ENCODE measurements at places on chromosomes 13 and 19. TPM values are rescaled to one million over a fixed set of nuclear protein-coding genes. Genes with fewer than 3 reads are reported as not detected.
A peak's percentile ranks its signal among the peaks of the same experiment; 100 is the strongest.

- no peak for DNase-seq
Observed at GRCh38 chr13:37665420-37665819, 66.9 kb upstream of the POSTN start.

- peak; percentile 95 for DNase-seq
Observed at GRCh38 chr19:11197291-11198174, at the start of gene KANK2. Gene KANK2, minus strand, starts transcription at chr19:11197545. Its CDS starts 3,034 bp downstream, at chr19:11194511.

GRCh38 chr13:64127856-64128255 lies 2712.2 kb upstream of the PCDH20 start:
- DNase-seq, result no peak

GRCh38 chr13:114111577-114111976 lies 20.8 kb downstream of the RASA3 start:
- no peak for DNase-seq

GRCh38 chr19:4444765-4445741 lies 12.5 kb downstream of the UBXN6 start:
- no peak for DNase-seq

- no peak for DNase-seq
Observed at GRCh38 chr13:79440958-79441528, 35.0 kb upstream of the RBM26 start.

DNA sequence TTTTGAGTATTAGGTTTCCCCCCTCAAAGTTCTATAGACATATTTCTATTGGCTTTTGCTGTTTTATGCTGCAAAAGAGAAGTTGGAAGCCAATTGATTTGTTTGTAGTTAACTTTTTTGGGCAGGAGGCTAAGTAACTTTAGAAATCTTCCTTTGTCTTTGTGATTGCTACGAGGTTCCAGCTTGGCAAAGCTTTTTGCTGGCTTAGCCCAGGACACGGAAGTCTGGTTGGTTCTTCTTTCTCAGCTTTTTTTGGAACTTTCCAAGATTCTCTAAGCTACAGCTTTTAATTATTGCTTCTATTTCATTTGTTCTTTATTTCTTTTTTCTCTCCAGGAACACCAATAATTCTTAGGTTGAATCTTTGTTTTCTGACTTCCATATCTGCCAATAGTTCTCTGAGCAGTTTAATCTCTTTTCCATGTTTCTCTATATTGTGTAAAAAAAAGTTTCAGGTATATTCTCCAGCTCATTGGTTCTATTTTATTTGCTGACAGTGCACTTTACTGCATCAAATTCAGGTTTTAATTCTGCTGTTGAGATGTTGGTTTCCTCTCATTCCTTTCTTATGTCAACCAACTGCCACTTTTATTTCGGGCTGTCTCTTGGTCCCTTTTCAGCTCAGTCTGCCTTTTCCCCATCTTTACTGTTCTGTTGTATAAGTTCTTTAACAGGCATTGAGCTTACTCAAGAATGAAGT lies 27.8 kb downstream of the MBNL2 start:
- no peak for DNase-seq

DNA sequence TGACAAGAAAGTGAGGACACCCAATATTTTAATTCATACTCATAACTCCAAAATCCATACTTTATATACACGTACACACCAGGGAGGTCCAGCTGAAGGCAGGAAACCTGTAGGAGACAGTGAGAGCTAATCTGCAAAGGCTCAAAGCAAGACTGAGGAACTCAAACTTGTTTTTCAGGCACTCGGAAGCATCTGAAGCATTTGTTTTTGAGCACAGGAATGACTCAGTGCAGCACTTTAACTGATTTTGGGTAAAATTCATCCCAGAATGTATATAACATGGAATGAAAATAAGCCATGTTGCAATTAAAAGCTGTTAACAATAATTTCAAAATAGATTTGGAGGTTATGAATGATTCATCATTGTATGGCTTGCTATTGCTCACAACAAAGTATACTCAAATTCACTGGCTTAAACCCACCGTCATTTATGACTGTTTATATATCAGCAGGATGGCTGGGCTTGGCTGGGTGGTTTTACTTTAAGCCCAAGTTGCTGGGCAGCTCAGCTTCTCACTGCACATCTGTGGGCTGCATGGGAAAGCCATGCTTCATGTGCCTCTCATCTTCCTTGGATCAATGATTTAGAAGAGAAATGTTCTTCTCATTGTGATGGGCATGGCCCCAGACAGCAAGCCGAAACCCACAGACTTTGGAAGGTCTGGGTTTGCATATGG lies 177.0 kb downstream of the RFC3 start:
- no peak for DNase-seq

GRCh38 chr13:111228262-111229144 lies 91.9 kb upstream of the TEX29 start:
- no peak for DNase-seq

GRCh38 chr19:1361601-1362386 lies 21.9 kb upstream of the NDUFS7 start:
- no peak for DNase-seq

GRCh38 chr13:106918557-106918860 lies 350.6 kb upstream of the ARGLU1 start:
- DNase-seq, result no peak

DNA sequence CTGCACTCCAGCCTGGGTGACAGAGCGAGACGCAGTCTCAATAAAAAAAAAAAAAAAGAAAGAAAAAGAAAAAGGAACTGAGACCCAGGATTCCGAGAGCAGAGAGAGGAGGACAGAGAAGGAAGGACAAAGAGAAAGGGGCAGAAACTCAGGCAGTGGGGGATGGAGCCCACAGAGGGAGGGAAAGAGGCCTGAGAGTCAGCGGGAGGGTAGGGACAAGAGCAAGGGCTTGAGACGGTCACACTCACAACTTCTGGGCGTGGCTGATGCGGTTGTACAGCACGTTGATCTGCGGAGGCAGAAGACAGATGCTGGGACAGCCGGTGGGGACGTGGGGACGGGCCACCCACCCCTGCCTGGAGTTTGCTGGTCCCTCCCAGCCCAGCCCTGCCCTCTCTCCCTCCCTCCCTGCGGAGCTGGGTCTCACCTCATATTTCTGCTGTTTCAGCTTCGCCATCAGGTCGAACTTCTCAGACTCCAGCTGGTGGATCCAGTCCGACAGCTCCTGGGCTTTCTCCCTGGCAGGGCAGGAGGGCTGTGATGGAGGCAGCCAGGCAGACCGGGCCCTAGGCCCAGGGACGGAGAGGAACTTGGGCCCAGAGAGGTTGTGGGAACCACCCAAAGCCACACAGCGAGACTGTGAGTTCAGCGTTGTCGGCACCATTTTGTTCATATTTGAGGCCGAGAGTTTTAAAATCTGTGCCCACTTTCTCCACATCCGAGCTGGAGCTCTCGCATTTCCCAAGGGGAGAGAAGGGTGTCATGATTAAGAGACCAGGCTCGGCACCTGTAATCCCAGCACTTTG lies 15.2 kb downstream of the TNNT1 start:
- no peak for DNase-seq

- no peak for DNase-seq
Observed at GRCh38 chr13:61162106-61162505, 253.5 kb downstream of the PCDH20 start.

GRCh38 chr19:58083021-58083420 lies 15.0 kb downstream of the ZSCAN18 start:
- DNase-seq, result no peak

- DNase-seq, result peak; percentile 94
Observed at GRCh38 chr19:38869836-38870607, 8.1 kb downstream of the RINL start.

DNA sequence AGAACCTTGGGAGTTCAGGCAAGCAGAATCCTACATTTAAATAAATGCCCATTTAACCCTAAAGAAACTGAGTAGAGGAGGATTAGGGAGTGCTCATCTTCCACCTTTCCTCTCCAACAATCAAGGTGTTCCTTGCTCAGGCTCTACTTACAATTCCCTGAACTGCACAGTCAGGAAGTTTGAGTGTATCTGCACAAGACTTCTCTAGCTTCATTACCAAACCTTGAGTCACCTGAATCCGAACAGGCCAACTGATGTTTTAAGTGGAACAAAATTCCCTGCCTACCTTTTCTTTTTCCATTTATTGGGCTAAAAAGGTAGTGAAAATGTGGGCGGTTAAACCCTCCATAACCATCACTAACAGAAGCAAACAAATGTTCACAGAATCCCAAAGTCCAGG lies 78.3 kb downstream of the FOXO1 start:
- DNase-seq, result no peak

DNA sequence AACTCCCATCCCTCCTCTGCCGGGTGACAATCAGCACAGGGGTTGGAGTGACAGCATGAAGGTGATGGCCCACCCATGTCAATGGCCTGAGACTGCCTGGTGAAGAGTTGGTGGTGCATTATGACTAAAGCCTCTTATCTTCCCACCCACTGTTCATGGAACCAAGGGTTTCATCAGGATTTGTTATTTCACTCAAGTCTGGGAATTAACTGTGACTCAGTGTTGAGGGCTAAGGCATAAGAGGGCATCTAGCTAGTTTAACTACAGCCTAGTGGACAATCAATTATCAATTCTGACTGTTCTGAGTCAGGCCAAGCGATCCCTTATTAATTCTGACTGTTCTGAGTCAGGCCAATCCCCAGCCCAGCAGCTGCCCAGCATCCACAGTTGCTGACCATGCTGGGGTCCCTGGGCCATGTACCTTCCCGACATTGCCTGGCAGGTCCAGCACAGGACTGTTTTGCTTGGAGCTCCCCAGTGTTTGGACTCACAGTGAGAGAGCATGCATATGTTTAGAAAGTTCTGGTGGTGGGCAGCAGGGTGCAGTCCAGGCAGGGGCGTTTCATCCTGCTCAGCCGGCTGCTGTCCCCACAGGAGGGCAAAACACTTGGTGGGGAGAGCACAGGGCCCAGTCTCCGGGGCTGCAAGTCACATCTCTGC lies 65.5 kb downstream of the RASL11A start:
- DNase-seq, result no peak

- no peak for DNase-seq
Observed at GRCh38 chr13:94607939-94608338, 6.3 kb downstream of the GPR180 start.

DNA sequence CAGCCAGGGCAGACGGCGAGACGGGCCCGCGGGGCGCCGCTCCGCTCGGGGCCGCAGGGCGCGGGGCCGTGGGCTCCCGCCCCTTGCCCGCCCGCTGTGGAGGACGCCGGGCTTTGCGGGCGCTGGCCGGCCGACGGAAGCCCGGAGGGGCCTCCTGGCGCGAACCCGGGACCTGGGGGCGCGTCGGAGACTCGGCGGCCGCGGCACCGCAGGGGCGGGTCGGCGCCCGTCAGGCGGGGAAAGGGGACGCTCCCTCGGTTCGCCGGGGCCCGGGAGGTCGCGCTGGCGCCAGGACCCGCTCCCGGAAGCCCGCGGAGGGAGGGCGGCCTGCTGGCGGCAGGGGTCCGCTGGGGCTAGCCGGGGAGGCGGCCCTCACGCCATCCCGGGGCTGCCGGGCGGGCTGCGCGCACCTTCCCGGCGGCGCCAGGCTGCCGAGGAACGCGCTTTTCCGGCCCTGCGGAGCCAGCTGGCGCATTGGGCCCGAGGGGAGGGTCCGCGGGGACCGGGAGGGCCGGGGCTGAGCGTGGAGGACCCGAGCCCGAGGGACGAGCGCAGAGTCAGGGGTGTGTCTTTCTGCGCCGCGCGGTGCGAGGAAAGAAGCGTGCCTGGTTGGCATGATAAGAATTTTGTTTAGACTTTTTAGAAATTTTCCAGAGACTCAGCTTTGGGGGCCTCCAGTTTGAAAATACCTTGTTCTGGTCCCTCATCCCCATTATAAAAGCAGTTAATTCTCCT lies 511 bp downstream of the GARRE1 start:
- DNase-seq, result no peak

DNA sequence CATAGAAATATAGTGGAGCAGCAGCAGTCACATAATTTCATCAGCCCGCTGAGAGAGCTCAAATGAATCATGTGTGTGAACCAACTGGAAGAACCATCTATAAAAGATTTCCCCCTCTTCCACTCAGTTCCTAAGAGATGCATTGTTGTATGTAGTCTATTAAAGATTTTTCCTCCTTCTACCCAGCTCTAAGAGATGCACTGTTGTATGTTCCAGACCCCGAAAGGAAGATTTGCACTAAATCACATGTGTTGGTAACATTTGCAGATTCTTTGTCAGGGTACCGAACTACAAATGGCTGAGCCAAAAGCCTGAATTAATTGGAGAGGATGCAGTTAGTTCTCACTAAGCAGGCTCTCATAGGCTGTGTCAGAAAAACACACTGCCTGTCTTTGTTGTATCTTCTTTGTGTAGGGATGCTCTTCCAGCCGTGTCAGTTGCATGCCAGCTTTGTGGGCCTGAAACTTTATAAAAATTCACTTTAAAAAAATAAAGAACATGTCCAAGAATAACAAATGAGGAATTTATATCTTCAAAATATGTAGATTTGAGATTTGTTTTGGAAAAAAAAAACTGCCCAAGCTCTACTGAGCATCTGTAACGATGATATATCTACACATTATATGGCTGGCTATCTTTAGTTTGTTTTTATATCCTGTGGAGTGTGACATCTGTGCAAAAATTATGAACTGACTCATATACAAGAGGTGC lies 223.1 kb downstream of the MZT1 start:
- no peak for DNase-seq

DNA sequence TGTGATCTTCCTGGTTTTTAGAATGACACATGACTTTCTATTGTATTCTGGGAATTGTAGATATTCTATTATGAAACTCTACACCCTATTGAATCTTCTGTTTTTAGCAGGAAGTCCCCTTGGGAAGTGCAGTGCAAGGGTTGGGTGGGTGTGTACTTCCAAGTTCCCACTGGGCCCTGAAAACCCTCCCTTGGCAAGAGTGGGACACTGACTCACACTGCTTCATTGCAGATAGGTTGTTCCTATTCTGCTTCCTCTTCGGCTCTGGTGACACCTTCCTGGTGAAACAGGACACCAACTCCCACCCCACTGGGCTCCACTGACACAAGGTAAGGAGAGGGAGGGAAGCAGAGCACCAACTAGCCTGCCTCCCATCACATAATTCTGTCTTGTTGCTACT lies 121.8 kb downstream of the KCTD12 start:
- DNase-seq, result no peak

GRCh38 chr13:97475011-97475410 lies 41.0 kb downstream of the RAP2A start:
- DNase-seq, result no peak

The OR10H1 gene
- not detected for total RNA-seq

The KLK15 gene
- total RNA-seq, result not detected

The LRRC25 gene
- 19.3 TPM for total RNA-seq

The PLEKHF1 gene
- 9.1 TPM for total RNA-seq

The FBXO17 gene
- total RNA-seq, result 28.4 TPM

The GARIN5A gene
- 0.35 TPM for total RNA-seq

The ZNF560 gene
- 0.16 TPM for total RNA-seq

All from mesenteric fat pad (tissue), 1 donor.